ENCODE measurements at places on chromosomes 4 and X.

GRCh38 chrX:148874636-148875246 is 374.3 kb downstream of the AFF2 start:
- no peak for DNase-seq

GRCh38 chr4:183828125-183828524 is 77.0 kb upstream of the STOX2 start:
- no peak for DNase-seq

GRCh38 chrX:41607264-41607832 is 81.4 kb upstream of the GPR34 start:
- no peak for DNase-seq

DNA sequence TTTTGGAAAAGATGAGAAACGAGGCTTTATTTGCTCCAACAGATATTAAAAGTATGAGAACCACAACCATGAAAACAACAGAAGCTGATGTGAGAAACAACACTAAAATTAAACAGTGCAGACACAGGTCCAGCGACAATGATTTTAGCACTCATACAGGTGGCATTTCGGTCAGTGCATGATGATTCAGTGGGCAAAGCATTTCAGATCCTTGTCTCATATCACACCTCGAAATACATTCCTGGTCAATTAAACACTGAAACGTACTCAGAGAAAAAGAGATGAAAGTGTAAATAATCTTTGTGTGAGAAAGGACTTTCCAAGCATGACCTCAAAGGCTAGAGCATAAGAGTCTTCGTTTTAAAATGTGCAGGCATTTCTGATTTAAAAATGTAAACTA is 85.2 kb downstream of the ACOX3 start:
- DNase-seq: no peak

DNA sequence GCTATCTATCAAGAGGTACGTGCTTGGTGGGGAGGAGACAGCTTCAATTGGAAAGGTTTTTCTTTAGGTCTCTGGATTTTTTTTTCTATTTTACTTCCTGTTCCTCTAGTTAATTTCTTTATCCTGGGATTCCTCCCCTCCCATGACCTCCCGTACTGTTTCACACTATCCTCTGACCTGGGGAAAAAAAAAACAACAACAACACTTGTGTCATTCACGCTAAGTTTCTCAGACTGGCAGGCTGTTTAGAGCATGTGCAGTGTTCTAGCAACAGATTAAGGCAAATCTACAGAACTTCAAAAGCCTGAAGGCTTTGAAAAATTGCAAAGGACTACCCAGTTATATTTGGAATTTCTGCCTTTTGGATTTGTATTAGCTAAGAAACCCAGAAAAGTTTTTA is 358.4 kb downstream of the ARHGAP24 start:
- no peak for DNase-seq

DNA sequence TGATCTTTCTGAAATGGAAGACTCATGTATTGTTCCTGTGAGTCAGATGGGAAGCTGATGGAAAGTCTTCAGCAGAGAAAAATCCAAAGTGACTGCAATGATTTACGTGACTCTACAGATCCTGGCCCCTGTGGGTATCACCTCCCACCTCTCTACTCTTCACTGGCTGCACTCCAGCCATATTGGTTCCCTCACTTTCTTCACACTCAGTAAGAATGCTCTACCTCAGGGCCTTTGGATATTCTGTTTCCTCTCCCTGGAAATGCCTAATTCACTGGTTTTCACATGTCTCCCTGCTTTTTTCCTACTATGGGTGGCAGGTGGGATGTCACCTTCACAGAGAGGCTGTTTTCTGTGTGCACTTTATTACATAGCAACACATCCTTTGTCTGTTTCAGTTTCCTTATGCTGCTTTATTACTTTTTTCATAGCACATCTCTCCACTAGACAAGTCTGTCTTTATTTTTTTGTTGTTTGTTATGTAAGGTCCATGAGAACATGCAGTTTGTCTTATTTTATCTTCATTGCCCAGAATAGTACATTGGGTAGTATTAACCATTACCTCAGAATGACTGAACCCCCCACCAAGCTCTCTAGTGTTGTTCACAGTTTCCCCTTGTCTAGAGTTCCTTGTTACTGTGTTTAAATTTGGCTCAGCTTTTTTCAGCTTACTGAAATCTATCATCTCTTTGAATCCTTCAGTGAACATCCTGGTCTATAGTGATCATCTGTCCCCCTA is 57.6 kb upstream of the CLNK start:
- no peak for DNase-seq

GRCh38 chr4:163201358-163201757 is 34.7 kb upstream of the NAF1 start:
- no peak for DNase-seq

DNA sequence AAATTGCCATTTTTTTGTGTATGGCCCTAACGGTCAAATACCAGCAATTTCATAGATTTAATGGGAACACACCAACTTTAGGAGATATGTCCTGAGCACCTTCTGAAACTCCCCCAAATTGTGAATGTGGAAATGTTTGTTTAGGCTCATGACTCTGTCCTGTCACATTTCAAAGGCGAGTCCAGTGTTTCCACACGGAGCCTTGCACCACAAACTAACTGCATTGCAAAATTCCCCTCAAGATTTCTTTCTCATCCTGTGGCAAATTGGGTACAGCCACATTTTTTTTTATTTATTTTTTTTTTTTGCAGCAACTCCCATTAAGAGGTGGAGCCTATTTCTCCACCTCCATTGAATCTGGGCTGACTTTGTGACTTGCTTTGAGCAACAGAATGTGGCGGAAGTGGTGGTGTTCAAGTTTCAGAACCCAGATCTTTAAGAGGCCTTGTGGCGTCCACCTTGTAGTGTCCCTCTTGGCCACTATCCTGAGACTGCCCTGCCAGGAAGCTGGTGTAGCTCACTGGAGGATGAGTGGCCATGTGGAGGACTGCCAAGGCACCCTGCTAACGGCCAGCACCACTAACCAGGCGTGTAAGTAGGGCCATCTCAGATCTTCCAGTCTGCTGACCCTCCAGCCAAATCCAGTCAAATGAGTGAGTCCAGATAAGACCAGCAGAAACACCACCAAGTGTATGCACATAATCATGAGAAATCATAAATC is 172.4 kb upstream of the SCML1 start:
- no peak for DNase-seq

DNA sequence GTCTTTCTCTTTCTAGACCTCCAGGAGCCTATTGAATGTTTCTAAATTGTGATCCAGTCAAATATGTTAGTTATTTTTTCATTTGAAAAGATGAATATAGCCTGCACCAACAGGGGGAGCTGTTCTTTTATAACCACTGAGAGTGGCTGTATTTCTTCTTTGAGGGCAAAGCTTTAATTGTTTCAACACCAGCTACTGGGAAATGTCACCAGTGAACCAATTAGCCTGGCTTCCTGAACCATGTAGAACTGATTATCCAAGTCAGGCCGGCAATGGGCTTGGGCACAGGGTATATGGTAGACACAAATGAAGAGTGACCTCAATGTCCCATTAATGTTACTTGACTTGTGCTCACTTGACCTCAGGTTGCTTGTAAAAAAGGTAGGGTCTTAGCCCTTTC is 4.8 kb upstream of the DAPP1 start:
- DNase-seq: no peak

DNA sequence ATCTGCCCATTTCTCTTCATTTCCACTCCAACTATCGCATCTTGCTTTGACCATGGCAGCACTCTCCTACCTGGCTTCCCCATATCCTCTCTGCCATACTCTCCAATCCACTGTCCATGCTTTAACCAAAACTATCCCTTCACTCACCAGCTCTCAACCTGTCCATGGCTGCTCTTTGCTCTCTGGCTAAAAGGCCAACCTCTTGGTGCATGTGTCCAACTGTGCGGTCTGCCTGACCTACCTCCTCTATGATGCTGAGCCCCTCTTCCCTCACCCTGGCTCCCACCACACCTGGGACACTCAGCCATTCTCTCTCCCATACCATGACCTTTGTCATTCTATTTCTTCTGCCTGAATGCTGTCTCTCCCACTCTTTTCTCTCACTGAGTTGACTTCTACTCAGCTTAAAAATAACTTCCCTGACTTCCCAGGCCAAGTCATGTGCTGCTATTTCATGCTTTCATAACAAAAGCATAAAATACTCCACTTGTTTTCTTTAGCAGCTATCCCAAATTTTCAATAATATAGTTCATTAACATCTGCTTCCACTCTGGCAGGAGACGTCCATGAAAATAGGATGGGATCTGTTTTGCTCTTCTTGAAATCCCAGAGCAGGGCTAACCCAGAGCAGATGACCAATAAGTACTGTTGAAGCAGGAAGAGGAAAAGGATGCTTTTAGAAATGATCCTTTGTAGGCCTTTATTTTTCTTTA is 29.8 kb upstream of the KLF3 start:
- DNase-seq: no peak

DNA sequence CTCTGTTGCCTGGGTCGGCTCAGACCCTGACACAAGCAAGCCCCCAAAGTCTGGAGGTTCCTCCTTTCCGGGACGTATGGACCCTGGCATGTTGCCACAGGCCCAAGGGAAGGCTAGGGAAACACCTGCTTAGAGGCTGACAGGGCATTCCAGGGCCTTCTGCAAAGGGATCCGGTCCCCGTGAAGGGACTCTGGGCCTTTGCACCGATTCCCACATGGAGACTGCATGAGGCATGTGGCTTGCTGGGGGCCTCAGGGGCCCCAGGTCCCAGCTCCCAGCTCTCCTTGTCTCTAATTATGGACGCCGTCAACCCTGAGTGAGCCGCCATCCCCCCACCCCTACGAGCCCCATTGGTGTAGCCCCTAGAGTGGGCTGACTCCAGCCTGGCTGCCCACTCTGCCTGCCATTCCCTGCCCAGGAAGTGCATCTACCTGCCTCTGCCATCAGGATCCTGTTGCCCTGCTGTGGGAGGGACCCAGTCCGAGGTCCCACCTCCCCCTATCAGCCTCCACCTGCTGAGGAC is 4.2 kb upstream of the RGS12 start:
- no peak for DNase-seq

DNA sequence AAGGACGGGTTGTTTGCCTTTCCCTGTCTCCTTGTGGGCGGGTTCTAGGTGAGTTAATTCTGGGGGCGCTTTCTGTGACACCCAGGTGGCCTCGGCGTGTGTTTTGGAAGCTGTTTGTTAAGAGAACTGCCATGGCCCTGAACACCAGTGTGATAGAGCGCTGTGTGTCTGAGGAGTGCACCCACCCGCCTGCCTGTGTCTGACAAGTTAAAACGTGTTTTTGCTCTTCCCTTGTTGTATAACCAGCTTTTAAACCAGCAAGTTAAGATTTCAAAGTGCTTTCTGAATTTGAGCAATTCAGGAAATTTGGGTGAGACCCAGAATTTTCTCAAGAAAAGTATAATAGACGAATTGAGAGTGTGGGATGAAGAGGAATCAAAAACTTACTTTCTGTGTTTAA is 55.2 kb upstream of the HGFAC start:
- no peak for DNase-seq

DNA sequence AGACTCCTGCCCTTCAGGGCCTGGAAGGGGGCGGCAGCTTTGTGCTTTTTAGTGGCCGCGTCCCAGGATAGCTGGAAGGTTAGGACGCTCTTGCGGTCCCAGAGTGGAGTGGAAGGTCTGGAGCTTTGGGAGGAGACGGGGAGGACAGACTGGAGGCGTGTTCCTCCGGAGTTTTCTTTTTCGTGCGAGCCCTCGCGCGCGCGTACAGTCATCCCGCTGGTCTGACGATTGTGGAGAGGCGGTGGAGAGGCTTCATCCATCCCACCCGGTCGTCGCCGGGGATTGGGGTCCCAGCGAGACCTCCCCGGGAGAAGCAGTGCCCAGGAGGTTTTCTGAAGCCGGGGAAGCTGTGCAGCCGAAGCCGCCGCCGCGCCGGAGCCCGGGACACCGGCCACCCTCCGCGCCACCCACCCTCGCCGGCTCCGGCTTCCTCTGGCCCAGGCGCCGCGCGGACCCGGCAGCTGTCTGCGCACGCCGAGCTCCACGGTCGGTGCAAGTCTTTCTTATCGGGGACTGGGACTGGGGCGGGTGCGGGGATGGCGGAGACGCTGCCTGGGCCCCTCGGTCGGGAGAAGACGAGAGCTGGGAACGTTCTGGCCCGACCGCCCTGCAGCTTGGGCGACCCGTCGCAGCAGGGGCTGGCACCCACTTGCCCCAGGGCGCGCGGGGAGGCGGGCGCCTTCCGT is at the start of gene EDNRA:
Gene EDNRA (plus strand): TSS at position 207 of the 686 bp plus-strand sequence. CDS start 4,585 bp downstream, outside the sequence.
- peak; percentile 0 for DNase-seq

DNA sequence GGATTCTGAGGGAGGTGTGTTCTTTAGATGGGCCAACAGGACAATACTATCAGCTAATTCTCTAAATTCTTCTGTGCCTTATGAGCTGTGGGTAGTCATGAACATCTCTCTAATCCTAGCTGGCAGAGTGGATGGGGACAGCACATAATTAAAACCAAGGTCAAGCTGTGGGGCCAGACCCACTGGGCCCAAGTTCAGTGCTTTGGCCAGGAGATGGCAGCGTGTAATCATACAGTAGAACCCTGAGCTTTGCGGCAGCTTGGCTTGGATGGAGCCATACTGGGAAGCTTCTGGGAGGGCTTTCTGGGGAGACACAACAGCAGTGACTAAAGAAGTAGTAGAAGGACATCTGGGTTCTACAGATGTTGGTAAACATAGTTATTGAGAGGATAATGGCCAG is 140.3 kb upstream of the CXCL13 start:
- peak; percentile 17 for DNase-seq

DNA sequence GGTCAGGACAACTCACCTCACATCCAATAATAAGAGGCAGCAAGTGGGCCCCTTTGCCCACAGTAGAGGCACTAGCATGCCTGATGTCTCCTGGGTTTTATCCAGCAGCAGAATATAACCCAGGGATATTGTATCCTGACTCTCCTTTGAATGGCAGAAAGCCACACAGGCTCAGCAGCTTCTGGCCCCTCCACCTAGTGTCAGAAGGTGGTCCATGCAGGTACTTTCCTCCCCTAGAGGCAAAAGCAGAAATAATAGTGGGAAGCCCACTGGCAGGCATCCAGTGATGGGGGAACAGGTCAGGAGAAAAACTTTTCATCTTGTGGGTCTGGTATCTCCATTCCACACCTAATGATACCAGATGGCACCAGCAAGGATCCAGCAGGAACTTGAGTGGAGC is 75.5 kb upstream of the IRS4 start:
- DNase-seq: no peak
